ENCODE measurements at places on chromosomes 7 and 10.

- DNase-seq = no peak
These were observed 379.4 kb downstream of the GALNT17 start for GRCh38 chr7:71511361-71511807.

- no peak for DNase-seq
These were observed 578.2 kb downstream of the PARD3 start for GRCh38 chr10:34236931-34237330.

- DNase-seq = no peak
These were observed 1250.6 kb downstream of the GATA3 start for GRCh38 chr10:9305018-9305655.

DNA sequence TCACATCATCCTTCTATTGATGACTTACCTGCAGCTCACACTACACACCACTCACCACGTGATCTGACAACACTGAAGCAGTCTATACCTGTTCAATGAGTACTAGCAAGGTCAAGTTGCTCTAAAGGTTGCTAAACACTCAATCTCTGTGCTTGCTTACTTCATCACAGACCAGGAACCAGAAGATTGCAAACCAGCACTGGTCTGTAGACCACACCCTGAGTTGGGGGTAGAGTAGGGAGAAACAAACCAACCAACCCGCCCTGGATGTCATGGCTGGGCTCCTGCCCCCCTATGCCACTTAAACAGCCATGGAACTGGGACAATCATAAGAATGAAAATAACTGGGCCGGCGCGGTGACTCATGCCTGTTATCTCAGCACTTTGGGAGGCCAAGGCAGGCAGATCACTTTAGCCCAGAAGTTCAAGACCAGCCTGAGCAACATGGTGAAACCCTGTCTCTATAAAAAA lies 19.6 kb downstream of the DLG5 start:
- no peak for DNase-seq

GRCh38 chr7:66869660-66870450 lies 51.2 kb upstream of the TMEM248 start:
- no peak for DNase-seq

GRCh38 chr10:70714245-70714644 lies 41.9 kb downstream of the ADAMTS14 start:
- no peak for DNase-seq

- no peak for DNase-seq
These were observed 201.6 kb upstream of the KLF6 start for GRCh38 chr10:3986493-3987142.

- no peak for DNase-seq
These were observed 162.8 kb upstream of the CSTF2T start for GRCh38 chr10:51862149-51862548.

- DNase-seq = no peak
These were observed 25.0 kb downstream of the IFIT3 start for GRCh38 chr10:89352802-89353201.

DNA sequence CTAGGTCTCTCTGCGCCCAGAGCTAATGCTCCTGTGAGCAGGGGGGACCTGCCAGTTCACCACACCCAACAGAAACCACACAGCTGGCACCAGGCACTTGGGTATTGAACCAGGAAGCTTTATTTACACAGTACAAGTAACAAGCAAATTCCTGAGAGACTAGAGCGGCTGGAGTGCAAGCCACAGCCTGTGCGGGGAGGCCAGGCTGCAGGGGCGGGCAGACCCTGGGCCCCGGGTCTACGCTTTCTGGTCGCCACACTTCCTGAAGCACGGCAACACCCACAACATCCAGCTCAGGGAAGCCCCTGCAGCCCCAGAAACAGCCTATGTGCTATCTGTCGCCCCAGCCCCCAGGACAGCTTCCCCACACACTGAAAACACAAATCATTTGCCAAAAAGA lies 125.0 kb downstream of the FAM53B start:
- no peak for DNase-seq
